LNCaP clone FGC (cell line): ENCODE measurements at places on chromosomes 7 and 10.

DNA sequence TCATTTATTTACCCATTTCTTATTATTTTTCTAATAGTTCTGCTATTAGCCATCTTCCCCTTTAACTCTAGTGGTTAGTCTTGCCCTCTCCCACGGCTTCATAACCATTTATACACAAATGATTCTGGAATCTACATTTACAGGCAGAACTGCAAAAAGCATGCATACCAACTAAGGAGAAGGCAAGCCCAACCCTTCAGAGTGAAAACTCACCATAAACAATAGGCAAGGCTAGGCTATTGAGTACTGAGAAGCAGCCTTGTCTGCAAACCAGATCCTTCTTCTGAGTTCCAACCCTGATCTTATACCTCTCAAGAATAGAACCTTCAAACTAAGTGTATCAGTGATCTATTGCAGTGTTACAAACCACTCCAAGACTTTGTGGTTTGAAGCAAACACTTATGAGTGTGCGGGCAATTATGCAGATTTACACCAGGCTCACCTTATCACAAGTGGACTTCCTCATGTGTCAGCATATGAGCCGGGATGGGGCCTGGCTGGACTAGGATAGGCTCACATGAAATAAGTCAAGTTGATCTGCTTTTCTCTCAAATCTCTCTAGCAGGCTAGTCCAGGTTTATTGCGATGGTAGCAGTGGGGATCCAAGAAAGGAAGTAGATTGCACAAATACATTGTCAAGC, 896.9 kb upstream of the PHF14 start:
- no peak for DNase-seq

GRCh38 chr7:76509931-76510877, at the start of gene UPK3B:
Gene UPK3B, plus strand, starts transcription at chr7:76510552. Its CDS starts 101 bp downstream, at chr7:76510653.
- DNase-seq = no peak

- no peak for DNase-seq
Measured at GRCh38 chr7:133601617-133602016, 348.7 kb downstream of the EXOC4 start.

DNA sequence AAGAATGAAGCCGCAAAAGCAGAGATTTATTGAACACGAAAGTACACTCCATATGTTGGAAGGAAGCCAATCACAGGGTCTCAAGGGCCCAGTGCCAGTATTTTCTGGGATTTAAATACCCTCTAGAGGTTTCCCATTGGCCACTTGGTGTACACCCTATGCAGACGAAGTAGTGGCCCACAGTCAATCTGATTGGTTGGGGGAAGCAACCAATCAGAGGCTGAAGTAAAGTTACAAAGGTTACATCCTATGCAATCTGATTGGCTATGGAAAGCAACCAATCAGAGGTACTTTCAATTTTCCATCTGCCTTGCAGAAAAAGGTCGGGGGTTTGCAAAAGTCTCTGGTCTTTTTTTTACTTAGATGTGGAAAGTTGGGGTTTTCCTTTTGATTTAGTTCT, 481.3 kb upstream of the NRP1 start:
- DNase-seq = no peak

GRCh38 chr10:113020838-113021237, 70.8 kb downstream of the TCF7L2 start:
- no peak for DNase-seq

- no peak for DNase-seq
Measured at GRCh38 chr7:73980206-73980605, 47.8 kb upstream of the ELN start.

- DNase-seq = no peak
Measured at GRCh38 chr10:46092524-46093081, 46.5 kb upstream of the MSMB start.

DNA sequence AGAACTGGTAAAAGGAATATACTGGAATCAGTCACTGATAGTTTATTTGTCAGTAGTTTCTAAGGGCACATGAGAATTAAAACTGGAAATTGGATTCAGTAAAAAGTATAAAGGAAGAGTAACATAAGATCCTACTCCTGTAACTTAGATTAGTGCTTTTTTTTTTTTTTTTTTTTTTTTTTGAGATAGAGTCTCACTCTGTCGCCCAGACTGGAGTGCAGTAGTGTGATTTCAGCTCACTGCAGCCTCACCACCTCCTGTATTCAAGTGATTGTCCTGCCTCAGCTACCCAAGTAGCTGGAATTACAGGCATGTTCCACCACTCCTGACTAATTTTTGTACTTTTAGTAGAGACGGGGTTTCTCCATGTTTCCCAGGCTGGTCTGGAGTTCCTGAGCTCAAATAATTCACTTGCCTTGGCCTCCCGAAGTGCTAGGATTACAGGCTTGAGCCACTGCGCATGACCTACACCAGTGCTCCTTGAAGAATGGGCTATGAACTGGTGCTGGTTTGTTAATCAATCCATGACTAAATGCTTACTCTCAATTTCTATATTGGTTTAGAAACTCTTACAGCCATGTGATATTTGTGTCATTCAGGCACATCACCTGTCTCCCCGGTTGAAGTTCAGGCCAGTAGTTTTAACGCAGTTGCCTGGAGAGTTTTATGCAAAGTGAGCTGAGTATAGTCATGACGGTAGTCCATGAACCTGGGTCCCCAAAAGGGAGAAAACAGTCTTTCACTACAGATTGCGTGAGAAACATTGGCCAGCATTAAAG, 65.0 kb downstream of the ZEB1 start:
- no peak for DNase-seq

GRCh38 chr7:69651101-69651590, 52.9 kb downstream of the AUTS2 start:
- DNase-seq = no peak

- no peak for DNase-seq
Measured at GRCh38 chr7:154649015-154649414, 353.9 kb downstream of the PAXIP1 start.

GRCh38 chr10:16756561-16757221, 60.5 kb downstream of the RSU1 start:
- no peak for DNase-seq
